Fibroblast of upper back skin (primary cell): ENCODE measurements at places on chromosomes 7 and 10.

GRCh38 chr10:78212786-78213175 lies 179.1 kb downstream of the RPS24 start:
- no peak for DNase-seq

DNA sequence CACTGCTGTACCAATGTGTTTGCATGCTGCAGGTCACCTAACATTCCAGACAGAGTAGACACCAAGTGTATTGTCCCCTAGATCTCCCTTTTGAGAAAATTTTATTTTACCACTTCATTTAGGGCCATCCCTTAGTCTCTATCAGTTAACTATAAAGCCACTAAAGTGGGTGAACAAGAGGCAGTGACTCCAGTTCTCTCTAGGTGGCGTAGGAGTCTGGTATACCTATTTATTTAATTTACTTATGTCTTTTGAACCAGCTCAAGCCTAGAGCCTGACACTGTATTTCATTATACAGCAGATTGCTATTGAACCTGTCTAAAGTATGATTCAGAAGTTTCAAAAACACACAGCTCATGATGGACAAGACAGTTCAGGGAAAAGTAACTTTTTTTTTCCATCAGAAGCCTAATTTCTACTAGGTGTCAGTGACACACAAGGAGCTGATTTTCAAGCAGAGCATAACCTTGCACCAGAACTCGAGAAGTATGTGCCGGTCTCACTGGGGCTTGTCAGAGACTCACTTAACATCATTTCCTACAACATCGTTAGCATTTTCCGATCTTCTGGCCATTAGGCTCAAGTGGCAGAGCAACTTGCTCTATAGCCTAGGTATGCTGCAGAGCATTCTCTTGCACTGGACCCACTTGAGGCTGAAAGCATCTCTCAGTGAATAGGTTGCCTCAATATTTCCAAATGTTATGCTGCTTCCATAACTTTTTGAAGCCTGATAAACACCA lies 175.4 kb downstream of the CDC14C start:
- no peak for DNase-seq

DNA sequence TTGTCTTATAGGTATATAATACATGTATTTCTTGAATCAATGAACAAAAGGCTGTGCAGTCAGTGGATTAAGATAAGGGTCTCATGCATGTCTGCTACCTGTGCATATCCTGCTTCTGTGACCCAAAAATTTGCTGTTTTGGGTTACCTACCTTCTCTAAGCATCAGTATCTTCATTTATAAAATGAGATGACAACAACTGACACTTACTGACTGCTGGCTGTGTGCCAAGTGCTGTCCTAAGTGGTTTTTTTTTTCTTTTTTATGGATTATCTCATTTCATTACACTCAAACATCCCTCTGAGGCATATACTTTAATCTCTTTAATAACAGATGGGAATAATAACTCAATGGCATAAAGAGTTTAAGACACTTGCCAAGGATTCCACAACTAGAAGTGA lies 2.1 kb downstream of the PDK4 start:
- no peak for DNase-seq

GRCh38 chr10:111967547-111967946 lies 216.0 kb downstream of the GPAM start:
- DNase-seq: no peak

GRCh38 chr7:36037121-36037662 lies 115.9 kb upstream of the EEPD1 start:
- DNase-seq: peak; percentile 84

- peak; percentile 43 for DNase-seq
These were observed 216.9 kb downstream of the POLR1F start for GRCh38 chr7:19491821-19492452.

- DNase-seq: no peak
These were observed 23.6 kb downstream of the PIP4K2A start for GRCh38 chr10:22690614-22691431.

GRCh38 chr7:94453898-94454297 lies 55.7 kb upstream of the CASD1 start:
- no peak for DNase-seq

DNA sequence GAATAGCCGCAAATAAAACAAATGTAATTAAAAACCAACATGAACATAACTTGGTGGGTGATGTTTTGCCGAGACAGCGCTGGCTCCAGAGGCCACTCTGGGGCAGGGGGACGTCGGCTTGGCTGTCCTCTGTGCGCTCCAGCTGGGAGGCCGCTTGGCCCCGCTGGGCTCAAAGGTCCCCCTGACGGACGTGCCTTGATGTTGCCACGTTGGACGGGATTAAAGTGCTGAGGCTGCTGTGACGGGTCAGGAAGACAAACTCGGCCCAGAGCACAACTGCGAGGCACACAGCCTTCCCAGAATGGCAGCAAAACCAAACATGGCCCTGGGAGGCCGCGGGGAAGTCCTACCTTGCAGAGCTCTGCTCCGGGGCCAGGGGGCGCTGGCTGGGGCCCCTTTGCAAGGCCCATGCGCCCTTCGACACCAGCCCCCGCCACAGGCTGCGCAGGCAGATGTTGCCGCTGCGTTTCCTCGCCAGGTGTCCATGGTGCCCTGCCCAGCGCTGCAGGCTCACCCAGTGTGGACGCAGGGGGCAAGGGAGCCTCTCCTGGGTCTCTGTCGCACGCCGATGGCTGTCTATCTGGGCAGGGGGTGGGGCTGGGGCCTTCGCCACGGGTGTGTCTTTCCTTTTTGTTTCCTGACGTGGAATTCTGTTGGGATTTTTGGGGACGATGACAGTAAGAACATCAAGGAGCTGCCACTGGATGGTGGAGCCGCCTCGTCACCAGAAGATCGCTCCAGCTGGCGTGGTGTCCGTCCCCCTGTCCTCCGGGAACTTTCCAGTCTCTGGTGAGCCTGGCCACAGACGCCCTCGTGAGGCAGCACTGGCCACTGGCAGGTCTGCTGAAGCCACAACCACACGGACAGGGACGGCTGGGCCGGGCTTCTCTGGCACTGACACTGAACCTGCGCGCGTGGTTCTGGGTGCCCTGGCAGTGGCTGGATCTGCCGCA lies 99.6 kb upstream of the DIP2C start:
- DNase-seq: peak; percentile 68

DNA sequence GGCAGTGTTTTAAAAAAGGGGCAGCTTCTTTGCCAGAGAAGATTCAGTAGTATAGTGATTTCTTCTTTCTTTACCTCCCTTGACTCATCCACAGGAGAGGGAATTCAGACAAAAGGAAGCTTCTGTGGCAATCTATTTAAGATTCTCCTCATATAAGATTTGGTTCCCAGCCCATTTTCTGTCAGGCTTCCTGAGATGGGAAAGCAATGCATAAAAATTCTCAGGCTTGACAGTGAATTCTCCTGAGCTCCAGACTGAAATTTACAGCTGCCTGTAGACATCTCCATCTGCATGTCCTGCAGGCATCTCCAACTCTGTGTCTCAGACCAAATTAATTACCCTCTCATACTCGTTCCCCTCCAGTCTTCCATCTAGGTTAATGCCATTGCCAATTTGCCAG lies 72.8 kb downstream of the TSPAN12 start:
- peak; percentile 7 for DNase-seq

- DNase-seq: no peak
These were observed 809 bp upstream of the OGA start for GRCh38 chr10:101818872-101819633.

GRCh38 chr7:4792537-4793126 lies 17.2 kb downstream of the AP5Z1 start:
- peak; percentile 7 for DNase-seq

GRCh38 chr10:104440221-104440620 lies 86.6 kb downstream of the CFAP58 start:
- peak; percentile 78 for DNase-seq

- no peak for DNase-seq
These were observed 331.2 kb upstream of the FZD1 start for GRCh38 chr7:90933041-90933440.

- DNase-seq: no peak
These were observed 109.8 kb upstream of the PALS2 start for GRCh38 chr7:24463474-24463873.

DNA sequence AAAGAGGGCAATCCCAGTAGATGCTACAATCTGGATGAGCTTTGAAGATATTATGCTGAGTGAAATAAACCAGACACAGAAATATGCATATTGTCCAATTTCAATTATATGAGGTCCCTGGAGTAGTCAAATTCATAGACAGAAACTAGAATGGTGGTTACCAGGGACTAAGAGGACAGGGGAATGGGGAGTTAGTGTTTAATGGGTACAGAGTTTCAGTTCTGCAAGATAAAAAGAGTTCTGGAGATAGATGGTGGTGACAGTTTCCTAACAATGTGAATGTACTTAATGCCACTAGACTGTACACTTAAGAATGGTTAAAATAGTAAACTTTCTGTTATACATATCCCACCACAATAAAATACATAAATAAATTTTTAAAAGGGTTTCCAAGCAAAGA lies 236.6 kb downstream of the ELMO1 start:
- no peak for DNase-seq

DNA sequence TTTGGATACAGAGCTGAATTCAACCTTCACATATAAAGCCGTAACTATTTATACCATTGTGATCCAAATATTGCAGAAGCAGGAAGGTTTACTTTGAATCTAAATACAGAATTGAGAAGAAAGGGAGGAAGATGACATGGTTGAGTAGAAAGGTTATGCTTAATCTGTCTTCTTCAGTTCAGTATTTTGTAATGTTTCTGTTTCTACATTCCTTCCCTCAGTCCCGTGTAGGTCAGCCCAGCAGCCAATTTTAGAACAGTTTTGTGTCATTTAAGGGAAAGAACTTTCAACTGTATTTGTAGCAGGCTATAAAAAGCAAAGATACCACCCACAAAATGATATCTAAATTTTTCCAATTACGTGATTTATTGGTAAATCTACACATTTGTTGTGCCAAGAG lies 97.4 kb downstream of the CPED1 start:
- DNase-seq: peak; percentile 47

GRCh38 chr7:26286157-26286556 lies 5.5 kb upstream of the SNX10 start:
- no peak for DNase-seq

- DNase-seq: peak; percentile 36
These were observed 412.7 kb upstream of the ANKRD30A start for GRCh38 chr10:36712695-36713094.

- no peak for DNase-seq
These were observed 4.5 kb downstream of the SKIDA1 start for GRCh38 chr10:21520949-21521348.

DNA sequence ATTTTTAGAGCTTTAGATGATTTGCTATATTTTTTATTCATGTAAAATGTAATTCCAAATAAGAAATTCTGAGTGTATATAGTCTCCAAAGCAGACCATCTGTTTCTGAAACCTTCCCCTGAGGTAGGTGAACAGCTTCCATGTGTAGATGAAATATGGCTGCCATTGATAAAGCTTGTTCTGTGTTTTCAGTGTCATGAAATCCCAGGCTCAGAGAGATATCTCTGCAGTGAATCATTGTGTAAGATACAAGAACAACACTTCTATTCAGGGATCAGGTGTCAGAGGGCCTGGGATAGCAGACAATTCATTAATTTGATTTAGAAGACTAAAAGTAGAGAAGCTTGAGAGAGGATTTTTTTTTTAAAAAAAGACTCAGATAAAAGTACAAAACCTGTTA lies 29.1 kb downstream of the ACTA2 start:
- peak; percentile 38 for DNase-seq

DNA sequence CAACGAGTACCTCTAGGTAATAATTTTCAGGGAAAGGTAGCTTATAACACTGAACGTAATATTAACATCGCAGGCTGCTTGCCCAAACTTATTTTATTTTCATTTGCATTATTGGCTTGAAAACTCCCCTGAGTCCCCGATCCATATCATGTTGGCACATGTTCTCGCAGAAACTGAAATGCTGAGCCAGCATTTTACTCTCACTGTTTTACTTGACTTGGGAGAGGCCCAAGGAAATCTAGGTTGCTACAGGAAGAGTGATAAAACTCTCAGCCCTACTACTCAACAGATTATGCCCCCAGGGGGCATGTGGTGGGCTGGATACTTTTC lies 183.5 kb upstream of the HABP2 start:
- DNase-seq: no peak

GRCh38 chr10:109504401-109504800 lies 418.9 kb downstream of the XPNPEP1 start:
- peak; percentile 19 for DNase-seq

DNA sequence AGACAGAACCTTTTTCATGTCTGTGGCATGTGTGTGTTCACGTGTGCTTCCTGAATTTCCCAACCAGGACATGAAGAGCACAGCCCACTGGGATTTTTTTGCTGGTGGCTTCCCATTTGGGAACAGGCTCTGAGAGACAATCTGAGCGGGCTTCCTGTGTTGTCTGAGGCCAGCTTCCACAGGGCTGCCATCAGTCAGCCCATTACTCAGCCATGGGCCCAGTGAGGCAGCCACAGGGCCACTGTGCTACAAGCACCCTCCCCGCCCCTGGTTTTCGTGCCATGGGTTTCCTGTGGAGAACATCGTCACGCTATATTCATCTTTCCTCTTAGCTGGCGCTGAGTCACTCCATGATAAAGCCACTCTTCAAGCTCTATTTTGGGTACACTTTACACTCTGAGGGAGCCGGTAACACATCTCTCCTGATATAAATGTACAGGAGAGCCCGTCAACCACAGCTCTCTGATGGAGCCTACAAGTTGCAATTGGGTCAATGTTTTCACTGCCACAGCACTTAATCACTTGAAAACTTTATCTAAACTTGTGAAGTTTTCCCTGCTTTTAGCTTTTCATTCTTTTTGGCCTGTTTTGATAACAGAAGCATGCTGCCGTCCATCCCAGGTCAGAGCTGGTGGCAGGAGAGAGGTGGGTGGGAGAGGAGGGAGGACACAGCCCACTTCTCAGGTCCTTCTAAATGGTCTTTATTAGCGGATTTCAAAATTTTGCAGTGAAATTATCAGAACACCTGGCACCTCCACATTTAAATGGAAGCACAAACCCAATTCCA lies 96.9 kb downstream of the HIPK2 start:
- DNase-seq: peak; percentile 93
